ENCODE measurements at places on chromosomes 1 and 21.

GRCh38 chr1:224173523-224173922, 9.5 kb upstream of the DEGS1 start:
- DNase-seq, result no peak

- DNase-seq, result no peak
Measured at GRCh38 chr1:17539118-17539476, 401 bp upstream of the ARHGEF10L start.

- no peak for DNase-seq
Measured at GRCh38 chr1:26690157-26690556, 5.7 kb upstream of the ARID1A start.

DNA sequence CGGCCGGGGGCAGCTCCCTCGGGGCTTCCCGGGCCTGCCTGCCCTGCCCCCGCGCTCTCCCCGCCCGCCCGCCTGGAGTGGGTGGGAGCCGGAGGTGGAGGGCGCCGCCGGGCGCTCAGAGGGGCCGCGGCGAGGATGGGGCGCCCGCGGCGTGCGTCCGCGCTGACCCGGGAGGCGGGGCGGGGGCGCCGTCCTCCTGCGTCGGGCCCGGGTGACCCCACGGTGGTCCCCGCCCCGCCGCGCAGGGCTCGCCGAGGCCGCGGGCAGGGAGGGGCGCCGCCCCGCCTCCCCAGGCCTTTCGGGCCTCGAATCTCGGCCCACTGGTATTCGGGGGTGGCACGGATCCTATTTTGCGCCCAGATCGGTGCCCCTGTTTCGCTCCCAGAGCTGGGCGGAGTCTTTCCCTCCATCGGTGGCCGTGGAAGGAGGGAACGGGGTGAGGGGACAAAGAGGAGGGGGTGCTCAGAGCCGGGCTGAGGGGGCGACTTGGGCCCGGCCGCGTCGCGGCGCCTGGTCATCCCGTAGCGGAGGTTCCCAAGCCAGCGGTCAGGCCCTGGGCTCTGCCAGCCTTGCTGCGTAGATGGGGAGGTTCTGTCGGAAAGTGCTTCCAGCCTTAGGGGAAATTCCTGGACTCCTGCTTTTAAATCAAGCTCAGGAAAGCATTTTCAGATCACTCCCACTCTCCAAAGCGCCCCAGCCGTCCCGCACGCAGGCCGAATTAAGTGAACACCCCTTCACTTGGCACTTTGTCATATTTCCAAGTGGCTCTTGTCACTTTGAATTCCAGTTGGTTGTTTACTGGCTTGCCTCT, 545 bp downstream of the PATJ start:
- peak; percentile 27 for DNase-seq

DNA sequence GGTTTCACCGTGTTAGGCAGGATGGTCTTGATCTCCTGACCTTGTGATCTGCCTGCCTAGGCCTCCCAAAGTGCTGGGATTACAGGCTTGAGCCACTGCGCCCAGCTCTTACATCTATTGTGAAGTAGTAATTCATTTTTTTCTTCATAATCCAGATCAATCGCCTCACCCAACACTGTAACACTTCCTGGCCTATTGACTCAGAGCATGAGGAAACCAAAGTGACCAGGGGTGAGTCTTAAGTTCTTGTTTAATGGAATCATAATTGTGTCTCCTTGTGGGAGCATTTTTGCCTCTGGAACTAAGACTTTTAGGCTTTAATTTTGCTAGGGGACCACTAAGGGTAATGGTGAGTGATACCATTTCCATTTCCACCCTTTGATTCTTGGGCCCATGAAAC, 27.4 kb downstream of the TNFSF18 start:
- no peak for DNase-seq

DNA sequence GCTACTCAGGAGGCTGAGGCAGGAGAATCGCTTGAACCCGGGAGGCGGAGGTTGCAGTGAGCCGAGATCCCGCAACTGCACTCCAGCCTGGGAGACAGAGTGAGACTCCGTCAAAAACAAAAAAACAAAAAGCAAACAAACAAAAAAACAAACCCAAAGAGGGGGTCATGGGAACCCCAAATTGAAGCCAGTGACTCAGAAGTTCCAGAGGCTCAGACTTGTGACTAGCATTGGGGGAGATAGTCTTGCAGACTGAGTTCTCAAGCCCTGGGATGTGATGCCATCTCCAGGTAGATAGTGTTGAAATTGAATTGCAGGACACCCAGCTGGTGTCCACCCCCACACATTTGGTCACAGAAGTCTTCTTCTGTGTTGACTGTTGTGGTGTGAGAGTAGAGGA, 24.9 kb upstream of the ENO1 start:
- no peak for DNase-seq

DNA sequence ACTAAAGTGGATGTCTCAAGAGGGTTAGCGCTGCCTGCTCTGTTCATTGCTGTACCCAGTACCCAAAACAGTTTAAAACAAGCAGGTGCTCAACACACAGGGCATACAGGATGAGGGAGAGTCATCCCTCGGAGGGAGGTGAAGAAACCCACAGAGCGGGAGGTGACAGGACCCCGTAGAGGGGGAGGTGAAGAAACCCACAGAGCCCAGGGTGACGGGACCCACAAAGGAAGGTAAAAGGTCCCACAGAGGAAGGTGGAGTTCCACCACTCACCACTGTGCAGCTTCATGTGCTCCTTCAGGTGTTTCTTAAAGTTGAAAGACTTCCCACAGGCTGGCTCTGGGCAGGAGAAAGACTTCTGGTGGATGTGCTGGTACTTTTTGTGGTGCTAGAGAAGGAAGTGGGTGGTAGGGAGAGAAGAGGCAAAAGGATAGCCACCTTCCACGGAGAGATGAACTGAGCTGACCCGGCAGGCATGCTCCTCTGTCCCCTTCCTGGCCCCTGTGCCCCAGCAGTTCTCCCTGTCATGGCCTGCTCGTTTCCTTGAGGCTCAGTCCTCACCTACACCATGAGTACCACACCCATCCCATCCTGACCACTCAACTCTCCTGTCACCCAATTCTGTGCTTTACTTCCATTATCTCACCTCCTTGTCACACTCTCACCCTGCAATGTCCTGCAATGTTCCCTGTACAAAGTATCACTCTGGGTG, 5.1 kb downstream of the ZNF692 start:
- DNase-seq, result no peak

- no peak for DNase-seq
Measured at GRCh38 chr1:19964542-19964941, 14.9 kb downstream of the PLA2G2A start.

DNA sequence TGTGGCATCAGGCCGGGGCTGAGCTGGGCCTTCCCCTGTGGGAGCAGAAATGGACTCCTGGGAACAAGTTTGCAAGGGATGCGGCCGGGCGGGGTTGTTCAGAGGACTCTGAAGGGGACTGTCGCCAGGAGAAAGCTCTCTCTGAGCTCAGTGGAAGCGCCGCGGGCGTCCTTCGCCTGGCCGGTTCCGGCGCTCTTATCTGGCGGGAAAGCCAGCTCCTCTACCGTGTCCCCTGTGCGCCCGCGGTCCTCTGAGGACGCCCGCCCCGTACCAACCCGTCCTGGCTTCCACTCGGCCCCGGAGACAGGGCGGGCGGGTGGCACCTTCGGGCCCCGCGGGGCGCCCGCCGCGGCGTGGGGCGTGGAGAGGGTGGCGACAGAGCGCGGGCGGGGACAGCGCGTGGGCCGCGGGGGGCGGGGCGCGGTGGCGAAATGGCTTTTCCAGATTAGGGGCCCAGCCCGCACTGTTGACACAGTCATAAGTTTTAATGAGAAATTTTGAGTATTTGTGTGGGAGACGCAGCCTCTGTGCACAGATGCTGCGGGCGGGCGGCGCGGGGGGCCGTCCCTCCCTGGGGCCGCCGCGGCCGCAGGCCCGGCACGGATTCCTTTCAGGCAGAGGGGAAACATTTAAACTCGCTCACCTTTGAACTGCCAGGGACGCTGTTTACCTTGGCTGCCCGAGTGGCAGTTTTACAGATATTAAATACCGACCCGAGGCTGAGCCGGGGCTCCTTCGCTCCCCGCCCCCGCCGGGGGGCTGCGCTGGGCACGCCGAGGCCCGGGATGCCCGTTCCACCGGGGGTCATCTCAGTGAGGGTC, 70.2 kb downstream of the FOXD2 start:
- no peak for DNase-seq

- DNase-seq, result peak; percentile 4
Measured at GRCh38 chr1:183473217-183473536, 878 bp downstream of the SMG7 start.
